NCI-H1417 (cell line): ENCODE measurements at places on chromosomes 3 and 15.

- no peak for DNase-seq
Measured at GRCh38 chr15:69085325-69086081, 71.0 kb downstream of the NOX5 start.

DNA sequence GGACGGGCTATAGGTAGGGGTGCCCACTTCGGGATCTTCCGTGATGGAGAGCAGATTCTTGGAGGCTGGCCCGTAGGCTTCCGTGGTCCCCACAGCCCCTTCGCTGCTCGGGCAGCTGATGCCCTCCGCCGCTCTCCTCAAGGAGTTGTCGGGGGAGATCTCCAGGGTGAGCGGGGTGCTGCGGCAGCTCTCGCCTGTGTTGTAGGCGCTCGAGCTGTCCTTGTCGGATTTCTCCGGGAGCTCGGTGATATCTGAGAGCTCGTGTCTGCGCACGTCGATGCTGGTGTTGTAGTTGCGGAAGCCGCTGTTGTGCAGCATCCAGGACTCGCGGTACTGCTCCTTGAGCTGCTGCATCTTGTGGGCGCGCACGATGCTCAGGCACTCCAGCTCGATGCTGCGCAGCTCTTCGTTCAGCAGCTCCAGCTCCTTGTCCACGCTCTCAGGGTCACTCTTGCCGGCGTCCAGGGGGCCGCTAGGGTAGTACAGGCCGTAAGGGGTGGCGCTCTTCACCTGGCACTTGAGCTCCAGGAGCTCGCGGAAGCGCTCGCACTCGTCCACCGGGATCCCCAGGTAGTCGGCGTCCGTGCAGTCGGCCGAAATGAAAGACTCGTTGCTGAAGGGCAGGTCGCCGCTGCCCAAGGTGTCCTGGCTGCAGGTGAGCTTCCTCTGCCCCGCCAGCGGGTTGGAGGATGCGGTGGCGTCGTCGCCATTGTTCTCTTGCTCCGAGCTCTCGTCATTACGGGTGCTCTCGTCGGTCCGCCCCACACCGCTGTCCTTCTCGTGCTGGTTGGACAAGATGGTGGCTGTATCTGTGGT lies 240.4 kb downstream of the PDZRN3 start:
- DNase-seq: no peak

GRCh38 chr3:187565701-187566100 lies 104.5 kb downstream of the SST start:
- no peak for DNase-seq

GRCh38 chr3:160860346-160860745 lies 104.3 kb downstream of the PPM1L start:
- no peak for DNase-seq

GRCh38 chr3:134007819-134008218 lies 21.9 kb downstream of the SLCO2A1 start:
- DNase-seq: no peak

DNA sequence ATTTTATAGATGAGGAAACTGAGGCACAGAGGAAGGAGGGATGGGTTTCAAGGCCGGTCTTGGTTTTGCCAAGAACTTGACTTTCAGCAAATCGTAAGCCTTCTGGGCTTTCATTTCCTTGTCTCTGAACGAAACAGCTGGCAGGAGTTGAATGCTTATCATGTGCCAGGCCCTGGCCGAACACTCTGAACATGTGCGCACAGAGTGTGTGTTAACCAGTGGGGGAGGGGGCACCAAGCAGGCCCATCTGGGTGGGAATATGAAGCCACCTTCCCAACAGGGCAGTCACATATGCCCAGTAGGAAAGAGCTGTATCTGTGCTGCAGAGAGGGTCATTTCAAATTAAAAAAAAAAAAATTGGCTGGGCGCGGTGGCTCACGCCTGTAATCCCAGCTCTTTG lies 29.3 kb downstream of the ZNF710 start:
- DNase-seq: no peak

DNA sequence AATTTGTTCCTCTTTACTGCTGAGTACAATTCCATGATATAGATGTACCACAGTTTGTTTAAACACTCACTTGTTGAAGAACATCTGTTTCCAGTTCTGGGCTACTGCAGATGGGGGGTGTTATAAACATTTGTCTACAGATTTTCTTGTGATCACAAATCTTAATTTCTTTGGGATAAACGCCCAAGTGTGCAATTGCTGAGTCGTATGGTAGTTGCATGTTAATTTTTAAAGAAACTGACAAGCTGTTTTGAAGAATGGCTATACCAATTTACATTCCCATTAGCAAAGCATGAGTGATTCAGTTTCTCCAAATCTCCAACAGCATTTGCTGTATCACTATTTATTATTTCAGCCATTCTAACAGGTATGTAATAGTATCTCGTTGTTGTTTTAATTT lies 242.0 kb upstream of the MRPL3 start:
- no peak for DNase-seq

DNA sequence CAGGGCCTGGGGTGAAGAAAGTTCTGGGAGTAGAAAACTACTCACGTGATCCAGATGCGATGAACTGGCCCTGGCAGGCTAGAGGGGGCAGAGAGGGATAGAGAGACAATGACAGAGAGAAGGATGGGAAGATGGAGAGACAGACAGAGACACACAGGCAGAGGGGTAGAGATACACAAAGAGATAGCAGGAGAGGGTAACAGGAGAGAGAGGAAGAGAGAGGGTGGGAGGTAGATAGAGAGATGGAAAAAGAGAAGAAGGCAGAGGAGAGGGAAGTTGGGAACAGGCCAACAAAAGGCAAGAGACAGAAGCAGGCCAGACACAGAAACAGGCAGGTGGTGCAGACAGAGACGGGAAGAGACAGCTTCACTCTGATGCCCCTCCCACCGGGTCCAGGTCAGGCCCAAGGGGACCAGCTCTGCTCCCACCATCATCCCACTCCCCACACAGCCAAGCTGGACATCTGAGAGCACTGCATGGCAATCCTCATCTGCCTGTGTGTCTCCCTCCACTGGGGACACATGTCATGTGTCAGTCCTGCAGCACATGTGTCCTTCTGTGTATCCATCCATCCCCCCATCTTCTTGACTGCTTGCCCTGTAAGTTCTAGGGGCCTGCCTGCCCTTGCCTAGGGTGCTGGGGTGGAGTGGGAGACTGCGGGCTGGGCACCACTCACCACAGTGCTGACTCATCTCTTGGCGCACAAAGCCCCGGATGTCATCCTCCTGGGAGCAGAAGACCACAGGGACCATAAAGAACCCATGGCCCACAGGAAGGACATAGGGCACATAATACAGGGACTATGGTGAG lies 2.2 kb upstream of the UCN2 start:
- no peak for DNase-seq

- DNase-seq: no peak
Measured at GRCh38 chr15:64703632-64703959, 71.8 kb downstream of the RBPMS2 start.

DNA sequence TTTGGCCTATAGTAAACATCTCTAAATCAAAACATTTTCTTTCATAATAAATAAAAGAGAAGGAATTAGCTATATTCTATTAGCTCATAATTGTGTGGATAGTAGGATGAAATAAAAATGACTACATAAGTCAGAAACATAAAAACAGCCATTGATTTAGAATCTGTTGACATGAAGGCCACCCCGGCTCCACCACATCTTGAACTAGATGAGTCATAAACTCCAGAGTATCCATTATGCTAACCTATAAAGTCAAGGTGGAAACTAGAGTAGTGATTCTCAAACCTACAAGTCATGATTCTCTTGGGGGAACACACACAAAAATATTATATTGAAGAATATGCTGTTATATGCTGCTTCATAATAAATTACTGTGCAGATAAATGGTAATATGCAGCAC lies 831.0 kb downstream of the TUSC7 start:
- DNase-seq: no peak

DNA sequence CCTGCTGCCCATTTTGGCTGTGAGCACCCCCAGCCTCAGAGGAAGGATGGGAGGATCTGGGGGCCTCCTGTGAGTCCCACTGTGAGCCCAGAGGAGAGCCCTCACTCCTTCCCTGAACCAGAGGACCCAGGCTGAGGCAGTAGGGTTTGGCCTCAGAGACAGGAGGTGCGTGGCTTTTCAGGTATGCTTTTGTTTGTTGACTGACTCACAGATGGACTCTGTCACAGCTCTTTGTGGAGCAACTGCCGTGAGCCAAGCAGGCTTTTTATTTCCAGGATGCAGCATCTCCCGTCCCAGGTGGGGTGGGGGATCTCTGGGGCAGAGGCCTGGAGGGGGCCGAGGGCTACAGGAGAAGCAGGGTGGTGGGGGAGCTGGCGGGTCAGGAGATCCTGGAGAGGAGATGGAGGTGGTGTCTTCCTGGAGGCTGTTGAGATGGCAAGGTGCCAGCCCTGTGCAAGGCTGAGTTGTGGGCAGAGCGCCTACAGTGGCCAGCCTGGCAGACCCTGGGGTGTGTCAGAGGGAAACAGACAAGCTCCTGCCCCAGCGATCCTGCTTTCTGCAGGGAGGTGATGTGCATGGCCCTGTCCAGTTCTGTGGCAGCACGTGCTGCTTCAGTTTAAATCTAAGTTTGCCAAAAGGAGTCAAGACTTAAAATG lies 24.0 kb downstream of the PLXNA1 start:
- DNase-seq: no peak

- no peak for DNase-seq
Measured at GRCh38 chr15:68503213-68503612, 71.2 kb upstream of the ITGA11 start.

- DNase-seq: no peak
Measured at GRCh38 chr3:150082898-150083654, 112.4 kb upstream of the PFN2 start.

- no peak for DNase-seq
Measured at GRCh38 chr3:143081844-143082778, 37.5 kb upstream of the CHST2 start.

- DNase-seq: no peak
Measured at GRCh38 chr15:65900488-65900887, 31.2 kb downstream of the RAB11A start.

DNA sequence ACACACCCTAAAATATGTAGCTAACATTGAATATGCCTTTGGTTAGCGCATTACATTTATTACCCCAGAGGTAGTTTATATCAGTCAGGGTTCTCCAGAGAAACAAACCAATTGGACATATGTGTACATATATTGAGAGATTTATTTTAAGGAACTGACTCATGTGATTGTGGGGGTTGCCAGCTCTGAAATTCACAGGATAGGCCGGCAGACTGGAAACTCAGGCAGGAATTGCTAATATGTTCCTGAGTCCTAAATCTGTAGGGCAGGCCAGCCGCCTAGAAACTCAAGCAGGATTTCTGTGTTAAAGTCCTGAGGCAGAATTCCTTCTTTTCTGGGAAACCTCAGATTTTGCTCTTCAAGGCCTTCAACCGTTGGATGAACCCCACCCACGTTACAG lies 189.7 kb downstream of the CDIN1 start:
- DNase-seq: no peak

GRCh38 chr3:136209921-136210320 lies 13.8 kb upstream of the MSL2 start:
- no peak for DNase-seq

DNA sequence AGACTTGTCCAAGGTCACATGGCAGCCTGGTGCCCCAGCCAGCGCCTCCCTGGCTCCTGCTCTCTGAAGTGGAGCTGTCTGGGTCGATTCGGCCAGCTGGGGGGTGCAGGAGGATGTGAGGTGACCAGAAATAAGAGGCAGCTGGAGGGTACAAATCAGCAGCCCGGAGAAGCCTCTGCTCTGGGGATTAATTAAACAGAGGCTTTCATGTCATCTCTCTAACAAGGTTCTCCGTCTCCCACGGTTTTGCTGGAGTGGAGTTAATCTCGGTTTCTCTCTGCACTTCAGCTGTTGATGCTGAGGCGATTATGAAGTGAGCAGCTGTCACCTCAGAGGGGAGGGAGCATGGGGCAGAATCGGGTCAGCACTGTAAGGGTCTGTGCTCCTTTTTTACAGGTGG lies 236.8 kb downstream of the TLE3 start:
- DNase-seq: no peak
